ENCODE measurements at places on chromosomes 12 and 14.

- no peak for DNase-seq
Observed at GRCh38 chr12:23236811-23237210, 611.8 kb downstream of the ETNK1 start.

- peak; percentile 10 for DNase-seq
Observed at GRCh38 chr12:124680863-124681778, 113.7 kb upstream of the NCOR2 start.

- DNase-seq, result no peak
Observed at GRCh38 chr14:77238996-77239395, 32.0 kb downstream of the NGB start.

- no peak for DNase-seq
Observed at GRCh38 chr12:1246637-1247036, 255.6 kb downstream of the ERC1 start.

GRCh38 chr12:76568130-76568529, 8.6 kb upstream of the OSBPL8 start:
- DNase-seq, result no peak

GRCh38 chr12:110619534-110619953, 5.6 kb downstream of the TCTN1 start:
- DNase-seq, result no peak

DNA sequence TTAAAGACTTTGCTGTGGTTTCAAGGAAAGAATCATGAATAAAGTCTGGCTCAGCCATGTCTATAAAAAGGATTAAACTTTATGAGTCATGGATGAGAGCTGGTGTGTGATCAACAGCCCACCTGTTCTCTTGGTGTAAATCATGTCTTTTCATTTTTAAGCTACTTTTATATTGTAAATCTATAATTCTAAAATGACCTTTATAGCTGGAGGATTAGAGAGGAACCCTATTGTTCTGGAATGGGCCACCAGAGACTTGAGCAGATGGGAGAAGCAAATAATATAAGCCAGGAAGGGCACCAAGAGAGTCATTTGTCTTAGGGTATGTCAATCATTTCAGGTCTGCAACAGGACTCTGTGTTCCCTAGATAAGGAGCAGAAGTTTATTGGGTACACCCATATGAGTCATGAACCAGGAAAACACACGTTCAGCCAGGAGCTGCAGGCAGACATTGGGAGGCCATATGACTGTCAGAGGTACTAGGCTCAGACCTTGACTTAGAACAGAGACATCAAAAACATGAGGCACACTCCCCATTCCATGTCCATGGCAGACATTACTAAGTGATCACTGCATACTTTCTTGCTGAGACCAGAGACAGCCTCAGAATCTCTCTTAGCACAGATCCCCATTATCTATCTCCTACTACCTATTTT, 49.3 kb downstream of the NDUFA12 start:
- peak; percentile 36 for DNase-seq

GRCh38 chr12:54419088-54419887, at the start of gene ITGA5:
TSS of gene ITGA5 (minus strand) at chr12:54419266. CDS start at chr12:54419198, 68 bp downstream.
- no peak for DNase-seq

DNA sequence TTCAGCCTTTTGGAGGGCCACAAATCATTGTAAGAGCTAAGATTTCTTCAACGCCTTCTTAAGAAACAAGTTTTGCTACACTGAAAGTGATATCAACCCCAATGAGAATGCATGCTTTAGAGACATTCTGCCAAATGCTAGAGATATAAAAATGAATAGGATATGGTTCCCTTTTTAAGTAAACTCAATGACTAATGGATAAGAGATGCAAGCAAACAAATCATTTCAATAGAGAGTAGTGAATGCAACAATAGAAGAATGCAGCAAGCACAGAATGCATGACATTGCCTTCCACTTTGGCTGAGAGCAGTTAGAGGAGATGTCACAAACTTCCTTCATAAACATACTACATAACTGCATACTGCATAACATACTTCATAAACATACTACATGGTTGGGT, 116.4 kb downstream of the PDZRN4 start:
- no peak for DNase-seq

- DNase-seq, result no peak
Observed at GRCh38 chr14:85471744-85472143, 58.2 kb upstream of the FLRT2 start.

- DNase-seq, result no peak
Observed at GRCh38 chr14:101371799-101372793, 189.2 kb upstream of the DIO3 start.

- no peak for DNase-seq
Observed at GRCh38 chr12:2295941-2296461, 243.2 kb downstream of the CACNA1C start.

- no peak for DNase-seq
Observed at GRCh38 chr12:55935738-55936151, 4.8 kb downstream of the DGKA start.

DNA sequence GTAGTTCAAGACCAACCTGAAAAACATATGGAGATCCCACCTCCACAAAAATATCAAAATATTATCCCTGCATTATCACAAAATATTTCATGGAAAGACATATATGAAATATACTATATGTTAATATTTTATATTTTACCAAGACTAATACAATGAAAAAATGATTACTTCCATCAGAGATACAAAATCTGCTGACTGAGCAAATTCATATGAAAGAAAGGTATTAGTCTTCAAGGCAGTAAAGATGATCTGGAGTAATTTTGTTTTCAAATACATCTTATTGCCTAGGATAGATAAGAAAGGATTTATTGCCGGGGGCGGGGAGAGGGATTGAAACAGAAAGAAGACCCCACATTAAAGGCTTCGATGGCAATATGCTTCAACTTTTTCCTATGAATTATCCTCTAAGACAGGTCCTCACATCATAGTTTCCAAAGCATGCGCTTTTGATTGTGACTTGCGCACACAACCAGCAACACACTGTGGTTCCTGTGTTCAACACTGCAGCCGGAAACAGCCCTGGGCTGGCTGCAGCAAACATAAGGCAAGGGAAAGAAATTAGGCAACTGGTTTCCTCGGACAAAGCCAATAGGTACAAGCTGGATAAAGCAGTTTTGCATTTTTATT, 83.2 kb downstream of the SPPL3 start:
- DNase-seq, result no peak

DNA sequence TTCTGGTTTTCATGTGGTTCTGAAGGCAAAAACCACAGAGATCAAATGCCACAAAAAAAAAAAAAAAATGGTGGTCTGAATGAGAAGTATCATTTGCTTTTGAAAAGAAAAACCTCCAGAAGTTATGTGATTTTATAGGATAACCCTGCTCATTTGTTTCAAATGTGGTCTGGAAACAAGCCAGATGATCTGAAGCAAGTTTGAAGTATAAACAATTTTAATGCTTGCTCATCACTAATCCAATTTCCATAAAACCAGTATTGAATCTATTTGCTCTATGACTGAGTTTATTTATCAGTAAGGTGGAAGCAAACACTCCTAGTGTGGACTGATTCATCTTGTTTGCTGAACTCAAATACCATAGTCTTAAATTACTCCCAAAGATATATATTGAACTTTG, 407.3 kb upstream of the FLRT2 start:
- DNase-seq, result no peak

DNA sequence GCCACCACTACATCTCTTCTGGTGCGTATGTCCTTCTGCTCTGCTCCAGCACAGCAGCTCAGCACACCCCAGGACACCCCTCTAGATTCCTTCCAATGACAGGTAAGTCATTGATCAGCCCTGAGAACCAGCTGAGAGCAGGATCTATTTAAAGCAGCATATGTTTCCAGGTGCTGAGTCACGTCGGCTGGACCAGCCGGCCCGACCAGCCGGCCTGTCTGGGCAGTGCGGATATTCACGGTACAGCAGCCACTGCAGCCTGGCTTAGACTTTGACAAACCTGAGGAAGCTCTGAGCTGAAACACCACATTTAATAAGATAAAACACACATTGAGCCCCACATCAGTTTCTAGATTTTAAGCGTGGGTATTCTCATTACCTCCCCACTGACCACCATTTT, 31.8 kb upstream of the RPH3A start:
- no peak for DNase-seq

DNA sequence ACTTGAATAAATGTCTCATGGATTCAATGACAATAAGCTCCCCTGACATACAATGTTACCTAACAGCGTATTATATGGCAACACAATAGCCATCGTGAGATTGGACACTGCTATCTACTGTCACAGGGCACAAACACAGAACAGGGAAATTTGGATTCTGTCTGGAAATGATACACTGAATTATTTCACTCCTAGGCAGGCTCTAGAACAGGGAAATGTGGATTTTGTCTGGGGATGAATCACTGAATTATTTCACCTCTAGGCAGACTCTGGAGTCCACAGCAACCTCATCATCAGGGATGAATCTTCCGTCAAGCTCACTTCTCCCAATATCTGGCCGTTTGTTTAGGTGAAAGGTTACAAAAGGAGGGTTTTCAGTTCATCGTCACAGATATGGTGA, 288.8 kb downstream of the TMEM132D start:
- DNase-seq, result no peak

GRCh38 chr12:53062011-53062961, 12.4 kb downstream of the TNS2 start:
- DNase-seq, result no peak

DNA sequence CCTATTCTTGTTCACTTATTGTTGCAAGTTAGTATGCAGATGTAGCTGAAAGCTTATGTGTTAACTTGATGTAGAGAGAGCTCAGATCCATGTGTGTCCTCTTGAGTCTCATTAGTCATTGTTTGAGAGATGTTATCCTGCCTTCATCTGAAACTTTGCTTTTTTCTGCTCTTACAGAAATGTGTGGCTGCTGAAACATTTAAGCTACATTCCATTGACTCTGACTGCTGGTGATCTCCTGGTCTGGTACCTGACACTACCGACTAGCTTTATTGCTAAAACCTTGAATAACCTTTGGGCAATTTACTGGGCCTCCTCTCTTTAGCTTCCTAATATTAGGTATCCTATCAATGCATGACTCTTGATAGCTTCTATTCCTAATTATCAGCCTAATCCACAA, 705.6 kb upstream of the FOXG1 start:
- DNase-seq, result no peak

- DNase-seq, result no peak
Observed at GRCh38 chr14:88005050-88005481, at the start of gene GPR65. TSS of gene GPR65 (plus strand) at chr14:88005135. CDS start at chr14:88010848, 5,713 bp downstream.

DNA sequence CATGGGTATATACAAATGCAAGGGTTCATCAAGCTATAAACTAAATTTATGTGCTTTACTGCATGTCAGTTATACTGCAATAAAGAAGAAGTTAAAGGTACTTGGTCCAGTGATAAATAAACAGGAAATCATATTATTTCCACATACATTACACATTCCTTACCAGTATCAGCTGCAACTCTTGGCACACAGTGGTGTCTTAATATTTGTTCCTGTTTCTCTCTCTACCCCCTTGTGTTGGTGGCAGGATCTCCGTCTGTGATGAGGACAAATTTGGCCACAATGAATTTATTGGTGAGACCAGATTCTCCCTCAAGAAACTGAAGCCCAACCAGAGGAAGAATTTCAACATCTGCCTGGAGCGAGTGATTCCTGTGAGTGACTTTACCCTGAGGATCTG, 19.2 kb upstream of the OAS1 start:
- DNase-seq, result no peak

DNA sequence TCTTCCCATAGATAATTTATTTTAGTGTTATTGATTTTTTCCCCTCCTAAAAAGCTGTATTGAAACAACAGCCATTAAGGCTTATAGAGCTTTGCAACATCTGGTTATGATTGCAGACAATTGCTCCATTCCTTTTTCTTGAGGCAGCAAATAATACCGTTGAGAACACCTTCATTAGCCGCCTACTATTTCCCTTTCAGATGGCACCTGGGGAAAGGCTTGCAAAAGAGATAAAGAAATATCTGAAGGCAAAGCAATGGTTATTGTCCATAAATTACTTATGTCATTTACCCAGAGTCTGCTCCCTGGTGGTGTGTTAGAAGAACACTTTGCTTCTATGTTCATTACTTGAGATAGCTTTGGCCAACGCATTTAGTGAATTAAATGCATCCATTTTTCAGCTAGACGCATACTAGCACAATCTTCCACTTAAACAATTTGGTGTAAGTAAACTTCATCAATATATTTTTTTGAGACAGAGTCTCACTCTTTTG, 377.8 kb downstream of the KCNH5 start:
- no peak for DNase-seq

DNA sequence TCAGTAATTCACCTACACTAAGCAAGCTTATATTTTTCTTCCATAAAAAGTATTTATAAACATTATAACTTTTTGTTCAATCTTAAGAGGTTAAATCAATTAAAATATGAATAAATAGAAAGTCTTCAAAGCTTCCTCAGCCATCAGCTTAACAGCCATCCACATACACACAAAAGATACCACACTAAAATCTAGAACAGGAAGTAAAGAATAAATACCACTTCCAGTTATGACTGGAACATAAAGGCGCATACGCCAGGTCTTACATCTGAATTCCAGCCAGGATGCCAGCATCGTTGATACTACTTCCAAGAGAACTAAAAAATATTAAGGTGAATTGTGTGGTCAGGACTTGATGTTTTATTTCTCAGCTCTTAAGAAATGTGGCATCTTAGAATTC, 17.0 kb downstream of the SIX1 start:
- no peak for DNase-seq

GRCh38 chr14:75205591-75205990, 29.2 kb upstream of the TMED10 start:
- no peak for DNase-seq

DNA sequence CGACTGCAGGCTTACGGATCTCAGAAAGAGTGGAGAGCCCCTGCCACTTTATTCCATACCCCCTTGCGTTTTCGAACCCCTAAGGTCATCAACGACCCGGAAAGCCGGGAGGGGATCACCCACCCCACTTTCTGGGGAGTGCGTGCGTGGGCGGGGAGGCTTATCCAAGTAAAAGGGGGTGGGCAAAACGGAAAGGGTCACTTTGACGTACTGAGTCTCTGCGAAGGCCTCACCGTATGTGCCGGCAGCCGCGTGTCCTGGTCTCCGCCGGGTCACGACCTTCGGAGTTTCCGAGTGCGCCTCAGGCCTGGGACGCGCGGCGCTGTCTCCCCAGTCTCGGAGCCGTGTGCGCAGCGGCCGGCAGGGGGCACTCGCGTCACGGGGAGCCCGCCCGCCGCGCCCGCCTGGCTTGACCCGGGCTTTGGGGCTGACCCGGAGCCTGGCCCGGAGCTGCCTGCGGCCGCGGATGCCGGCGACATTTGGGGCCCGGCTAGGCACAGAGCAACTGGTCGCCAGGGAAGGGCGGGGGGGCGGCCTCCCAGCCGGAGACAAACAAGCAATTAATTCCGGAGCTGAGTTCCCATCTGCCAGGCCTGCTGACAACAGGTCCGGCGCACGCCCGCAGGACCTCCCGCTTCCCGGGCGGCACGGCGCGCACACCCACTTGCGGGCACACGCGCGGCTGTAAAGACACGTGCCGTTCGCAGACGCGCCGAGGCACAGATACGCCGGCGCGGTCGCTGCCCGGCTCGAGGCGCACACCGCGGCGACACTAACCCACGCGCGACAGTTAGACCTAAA, 890 bp upstream of the KIF26A start:
- DNase-seq, result peak; percentile 83

Measured in hematopoietic multipotent progenitor cell treated with erythropoietin and hydrocortisone succinate and interleukin-3 and kit ligand, for 17 days (in vitro differentiated cells).